ENCODE measurements at places on chromosomes 3 and 15.

DNA sequence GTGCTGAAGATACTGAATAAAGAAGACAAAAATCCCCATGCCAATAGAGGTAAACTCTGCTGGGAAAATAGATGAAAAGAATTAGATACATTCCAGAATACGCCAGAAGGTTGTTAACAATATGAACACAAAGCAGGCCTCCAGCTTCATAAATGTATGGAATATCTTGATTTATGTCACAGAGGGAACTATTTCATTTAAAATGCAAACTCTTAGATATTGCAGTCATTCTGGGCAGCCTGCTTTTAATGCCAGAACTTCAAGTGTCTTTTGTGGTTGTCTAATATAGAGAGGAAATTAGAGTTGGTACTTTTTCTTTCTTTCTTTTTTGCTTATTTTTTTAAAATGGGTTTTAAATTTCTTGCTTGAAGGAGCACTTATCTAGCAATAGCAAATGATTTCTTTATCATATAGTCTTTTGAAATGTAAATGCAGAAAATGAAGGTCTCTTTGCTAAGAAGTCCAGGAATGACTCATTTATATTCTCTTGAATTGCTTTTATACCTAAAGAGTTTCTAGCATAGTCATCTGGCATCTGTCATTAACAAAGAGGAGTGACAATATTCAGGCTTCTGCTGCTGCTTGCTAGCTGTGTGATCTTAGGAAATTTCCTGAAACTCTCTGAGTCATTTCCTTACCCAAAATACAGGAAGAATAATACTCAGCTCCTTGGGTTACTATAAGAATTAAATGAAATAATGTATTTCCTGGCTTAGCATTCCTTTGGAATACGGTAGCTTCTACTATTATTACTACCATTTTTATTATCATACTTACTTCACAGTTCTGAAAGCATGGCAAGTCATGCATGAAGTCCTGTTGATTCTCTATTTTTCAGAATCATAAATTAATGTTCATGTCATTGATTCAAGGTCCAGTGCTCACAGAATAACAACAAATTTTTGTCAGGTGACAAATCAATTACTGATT, 527.6 kb downstream of the DIPK2A start:
- DNase-seq: no peak

DNA sequence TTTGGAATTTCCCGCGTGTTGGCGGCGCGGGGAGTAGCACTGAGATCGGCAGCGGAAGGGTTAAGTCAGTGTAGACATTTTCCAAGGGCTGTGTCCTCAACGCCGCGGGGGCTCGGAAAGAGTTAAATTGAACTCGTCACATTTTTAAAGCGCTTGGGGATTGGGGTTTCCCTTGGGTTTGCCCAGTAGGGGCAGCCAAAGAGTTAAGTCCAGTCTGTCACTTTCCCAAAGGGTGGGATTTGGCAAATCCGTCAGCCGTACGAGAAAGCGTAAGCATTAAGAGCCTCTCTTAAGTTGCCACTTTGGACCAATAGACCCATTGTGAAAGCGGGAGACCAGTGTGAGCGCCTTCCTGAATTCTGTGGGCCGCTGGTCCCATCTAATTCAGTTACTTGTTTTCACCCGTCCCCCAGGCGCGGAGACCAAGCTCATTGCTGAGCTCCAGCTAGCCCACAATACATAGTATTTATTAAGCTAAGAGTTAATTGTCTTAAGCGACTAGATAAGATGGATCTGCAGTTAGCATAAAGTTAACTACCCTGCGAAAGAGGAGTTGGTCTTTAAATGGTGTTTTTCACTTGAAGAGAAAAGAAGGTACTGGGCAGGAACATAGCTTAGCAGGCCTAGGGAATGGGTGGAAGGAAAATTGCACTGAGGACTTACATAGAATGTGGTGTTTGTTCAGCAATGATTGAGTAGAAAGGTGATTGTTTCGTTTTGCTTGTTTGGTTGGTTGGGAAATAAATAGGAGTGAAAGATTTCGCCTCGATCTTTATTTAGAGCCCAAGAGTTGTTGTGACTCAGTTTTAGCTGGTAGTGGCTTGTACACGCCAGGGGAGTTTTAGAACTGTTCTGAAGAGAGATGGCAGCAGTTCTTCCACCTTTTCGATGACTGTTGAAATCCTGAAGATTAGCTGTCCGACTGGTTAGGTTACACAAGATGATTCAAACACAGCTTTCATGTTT, 932 bp downstream of the ARL8B start:
- no peak for DNase-seq

DNA sequence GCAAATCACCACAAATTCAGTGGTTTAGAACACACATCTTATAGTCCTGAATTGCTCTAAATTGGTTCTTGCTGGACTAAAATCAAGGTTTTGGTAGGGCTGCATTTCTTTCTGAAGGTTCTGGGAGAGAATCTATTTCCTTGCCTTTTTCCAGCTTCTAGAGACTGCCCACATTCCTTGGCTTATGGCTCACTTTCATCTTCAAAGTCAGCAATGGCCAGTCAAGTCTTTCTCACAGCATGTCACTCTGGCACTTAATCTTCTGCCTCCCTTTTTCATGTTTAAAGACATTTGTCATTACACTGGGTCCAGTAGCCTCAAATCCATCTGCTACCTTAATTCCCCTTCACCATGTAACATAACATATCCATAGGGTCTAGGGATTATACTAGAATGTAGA, 149.0 kb downstream of the NEK10 start:
- DNase-seq: no peak

GRCh38 chr3:95750097-95750496, 1064.3 kb upstream of the EPHA6 start:
- no peak for DNase-seq

DNA sequence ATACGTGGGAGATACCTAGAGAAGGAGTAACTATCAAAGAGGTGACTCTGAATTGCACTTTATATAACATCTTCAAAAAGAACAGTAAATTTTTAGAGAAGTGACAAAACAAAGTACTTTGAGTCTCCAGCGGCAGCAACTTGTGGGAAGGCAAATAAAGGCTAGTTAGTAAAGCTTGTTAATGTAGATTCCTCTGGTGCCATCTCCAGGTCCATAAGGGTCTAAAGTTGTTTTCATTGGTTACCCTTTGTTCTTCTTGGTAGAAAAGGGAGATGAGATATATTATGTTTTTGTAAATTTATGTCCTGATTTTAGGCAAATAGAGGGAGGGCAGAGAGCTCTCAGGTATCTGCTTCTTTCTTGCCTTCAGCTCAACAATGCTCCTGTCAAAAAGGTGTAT, 161.6 kb downstream of the MYRIP start:
- DNase-seq: no peak

DNA sequence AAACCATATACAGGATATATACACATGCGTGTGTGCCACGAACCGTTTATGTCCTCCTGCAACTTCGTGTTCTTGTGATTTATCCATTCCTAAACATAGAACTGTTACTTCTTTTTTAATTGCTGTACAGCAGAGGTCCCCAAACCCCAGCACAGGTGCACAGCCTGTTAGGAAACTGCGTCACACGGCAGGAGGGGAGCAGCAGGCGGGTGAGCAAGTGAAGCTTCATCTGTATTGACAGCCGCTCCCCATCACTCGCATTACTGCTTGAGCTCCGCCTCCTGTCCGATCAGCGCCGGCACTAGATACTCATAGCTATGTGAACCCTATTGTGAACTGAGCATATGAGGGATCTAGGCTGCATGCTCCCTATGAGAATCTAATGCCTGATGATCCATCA, 34.9 kb upstream of the NRROS start:
- DNase-seq: peak; percentile 30

- DNase-seq: no peak
Measured at GRCh38 chr3:156305672-156306071, 185.3 kb downstream of the KCNAB1 start.

- no peak for DNase-seq
Measured at GRCh38 chr3:14564741-14565140, 24.6 kb upstream of the GRIP2 start.

DNA sequence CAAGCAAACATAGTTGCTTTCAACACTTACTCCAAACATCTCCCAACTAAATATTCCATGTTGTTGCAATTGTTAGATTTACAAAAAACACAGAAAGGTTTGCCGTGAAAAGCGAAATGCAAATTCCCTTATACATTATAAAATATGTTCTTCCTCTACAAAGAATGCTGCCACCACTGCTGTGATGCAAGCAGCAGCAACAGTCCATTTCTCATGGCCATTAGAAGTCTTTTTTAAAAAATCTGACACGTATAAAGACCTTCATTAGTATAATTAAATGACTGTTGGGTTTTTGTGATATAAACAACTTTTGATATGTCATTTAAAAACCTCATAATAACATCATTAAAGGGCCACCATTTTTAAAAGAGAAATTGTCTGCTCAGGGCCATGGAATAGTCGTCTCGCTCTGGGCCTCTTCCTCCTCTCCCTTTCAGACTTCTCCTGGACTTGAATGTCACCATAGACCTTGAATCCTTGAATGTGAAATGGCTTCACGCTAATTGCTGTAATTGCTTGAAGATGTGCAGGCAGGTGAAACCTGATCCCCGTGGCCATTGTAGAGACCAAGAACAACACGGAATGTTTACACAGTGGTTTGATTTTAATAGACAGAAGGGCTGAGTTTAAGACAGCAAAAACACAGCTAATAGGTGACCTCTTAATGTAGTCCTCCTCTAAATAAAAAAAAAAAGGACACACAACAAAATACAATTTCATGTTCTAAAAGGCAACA, 450.4 kb downstream of the FOXP1 start:
- DNase-seq: no peak

DNA sequence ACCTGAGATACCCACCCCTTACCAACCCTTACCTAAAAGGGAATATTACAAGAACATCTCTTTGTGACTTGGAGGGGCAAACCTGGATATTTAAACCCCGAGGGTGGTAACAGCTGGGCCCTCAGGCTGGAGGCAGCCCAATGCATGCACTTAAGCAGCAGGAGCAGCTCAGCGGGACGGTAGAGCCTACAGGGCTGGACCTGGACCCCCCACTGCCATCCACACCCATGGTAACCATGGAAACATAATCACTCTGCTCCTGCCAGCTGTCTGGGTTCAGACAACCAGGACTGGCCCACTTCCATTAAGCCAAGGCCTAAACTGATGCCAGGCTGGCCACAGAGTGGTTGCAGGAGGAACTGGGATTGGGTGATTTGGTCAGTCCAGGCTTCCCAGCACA, 52.8 kb downstream of the ETFA start:
- no peak for DNase-seq

- DNase-seq: no peak
Measured at GRCh38 chr3:30648670-30649357, 42.4 kb downstream of the TGFBR2 start.

Measured in stimulated activated CD4-positive, alpha-beta T cell treated with anti-CD3 and anti-CD28 coated beads, Interleukin-15, amount 100 ng/mL, for 1 hour (primary cell).